ENCODE measurements at places on chromosomes 6 and 20.
A peak's percentile ranks its signal among the peaks of the same experiment; 100 is the strongest.

GRCh38 chr6:137964876-137965275, 97.8 kb downstream of the TNFAIP3 start:
- no peak for DNase-seq

GRCh38 chr6:115830895-115831294, 229.8 kb downstream of the FRK start:
- DNase-seq = peak; percentile 17

DNA sequence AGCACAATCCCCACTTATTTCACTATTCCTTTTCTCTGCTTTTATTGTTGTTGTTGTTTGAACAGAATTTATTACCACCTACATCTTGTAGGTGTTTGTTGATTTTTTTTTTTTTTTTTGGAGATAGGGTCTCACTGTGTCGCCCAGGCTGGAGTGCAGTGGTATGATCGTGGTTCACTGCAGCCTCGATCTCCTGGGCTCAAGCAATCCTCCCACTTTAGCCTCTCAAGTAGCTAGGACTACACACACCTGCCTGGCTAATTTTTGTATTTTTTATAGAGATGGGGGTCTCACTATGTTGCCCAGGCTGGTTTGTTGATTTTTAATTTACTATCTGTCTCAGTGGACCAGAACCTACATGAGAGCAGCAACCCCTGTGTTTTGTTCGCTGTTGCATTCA, 3.6 kb downstream of the ZSCAN12 start:
- DNase-seq = no peak

DNA sequence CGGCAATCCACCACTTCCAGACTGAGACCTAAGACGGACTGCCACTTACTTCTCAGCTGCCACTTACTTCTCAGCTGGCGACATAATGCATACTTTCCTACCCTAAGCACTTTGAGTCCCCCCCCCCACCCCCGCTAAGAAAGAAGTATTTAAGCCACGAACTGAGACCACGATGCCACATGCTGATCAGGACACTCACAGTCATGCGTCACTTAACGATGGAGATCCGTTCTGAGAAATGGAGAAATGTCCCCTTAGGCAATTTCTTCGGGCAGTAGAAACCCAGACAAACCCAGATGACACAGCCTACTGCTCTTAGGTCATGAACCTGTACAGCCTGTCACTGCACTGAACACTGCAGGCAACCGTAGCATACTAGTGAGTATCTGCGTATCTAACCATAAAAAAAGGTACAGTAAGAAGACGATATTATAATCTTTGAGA, 690 bp downstream of the IFNGR1 start:
- peak; percentile 78 for DNase-seq

DNA sequence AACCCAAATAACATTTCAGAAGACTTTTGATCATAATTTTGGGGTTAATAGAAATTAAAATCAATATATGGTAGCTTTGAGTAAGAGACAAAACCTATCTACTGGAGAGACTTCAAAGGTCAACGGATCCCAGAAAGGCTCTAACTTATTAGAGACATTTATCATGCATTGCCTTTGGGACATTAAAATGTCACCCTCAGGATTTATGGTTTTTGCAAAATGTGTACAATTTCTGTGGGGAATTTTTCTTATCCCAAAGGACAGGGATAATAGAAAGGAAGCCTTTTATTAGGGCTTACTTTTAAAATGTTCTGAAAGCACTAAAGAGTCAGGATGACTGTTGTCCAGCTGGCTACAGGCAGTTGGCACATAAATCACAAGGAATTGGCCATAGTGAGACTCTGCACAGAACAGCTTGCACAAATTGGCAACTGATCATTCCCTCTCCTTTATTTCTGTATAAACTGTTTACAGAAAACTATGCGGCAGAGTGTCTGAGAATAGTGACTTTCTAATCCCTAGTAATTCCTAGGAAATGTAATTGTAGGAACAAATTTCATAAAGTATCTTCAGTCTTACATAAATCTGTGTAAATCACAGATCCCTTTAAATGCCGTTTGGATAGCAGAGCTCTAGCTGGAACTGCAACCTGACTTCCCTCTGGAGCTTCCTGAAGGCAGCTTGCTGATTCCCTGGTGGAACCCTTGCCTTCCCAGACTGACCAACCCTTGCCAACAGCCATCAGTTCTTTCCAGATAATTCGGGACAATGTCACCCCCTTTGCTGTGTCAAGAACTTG, 201.1 kb upstream of the PREP start:
- no peak for DNase-seq

GRCh38 chr6:111798281-111798725, 74.9 kb downstream of the FYN start:
- DNase-seq = no peak

- no peak for DNase-seq
Observed at GRCh38 chr6:53043581-53043980, 21.6 kb upstream of the FBXO9 start.

- DNase-seq = no peak
Observed at GRCh38 chr6:89204096-89204495, 13.1 kb downstream of the GABRR1 start.

DNA sequence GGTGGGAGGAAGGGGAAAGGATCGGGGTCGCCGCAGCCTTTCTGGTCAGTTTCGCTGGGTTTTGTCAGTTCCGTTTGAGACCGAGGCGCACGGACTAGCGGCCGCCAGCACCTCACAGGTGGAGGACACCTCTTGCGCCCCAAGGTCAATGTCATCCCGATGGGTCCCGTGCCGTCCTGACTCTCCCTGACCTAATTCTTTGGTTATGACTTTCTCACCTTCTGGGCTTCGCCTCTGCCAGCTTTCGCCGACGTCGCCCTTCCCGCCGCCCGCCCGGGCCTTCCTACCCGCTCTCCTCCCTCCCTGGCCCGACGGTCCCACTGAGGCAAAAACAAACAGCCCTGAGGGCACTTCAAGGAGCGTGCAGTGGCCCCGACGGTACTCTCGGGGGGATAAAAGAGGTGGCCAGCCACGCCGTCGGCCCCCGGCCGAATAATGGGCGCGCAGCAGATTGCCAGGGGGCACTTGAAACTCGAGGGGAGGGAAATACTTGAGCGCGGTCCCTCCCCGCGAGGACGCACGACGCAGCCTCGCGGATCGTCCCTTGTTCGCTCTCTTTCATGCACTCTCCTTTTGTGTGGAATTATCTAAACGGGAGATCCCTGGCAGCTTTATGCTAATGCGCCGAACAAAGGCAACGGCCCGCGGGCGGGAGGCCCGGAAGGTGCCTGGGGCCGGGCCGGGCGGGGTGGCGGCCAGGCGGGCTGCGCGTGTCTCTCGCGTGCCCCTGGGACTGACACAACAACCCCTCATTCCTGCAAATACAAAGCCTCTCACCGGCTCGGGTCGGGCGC, 3.9 kb upstream of the INSM1 start:
- DNase-seq = no peak

GRCh38 chr6:52420668-52421358, 671 bp downstream of the EFHC1 start:
- DNase-seq = peak; percentile 50

- DNase-seq = no peak
Observed at GRCh38 chr20:21712443-21713059, 7.1 kb downstream of the PAX1 start.

DNA sequence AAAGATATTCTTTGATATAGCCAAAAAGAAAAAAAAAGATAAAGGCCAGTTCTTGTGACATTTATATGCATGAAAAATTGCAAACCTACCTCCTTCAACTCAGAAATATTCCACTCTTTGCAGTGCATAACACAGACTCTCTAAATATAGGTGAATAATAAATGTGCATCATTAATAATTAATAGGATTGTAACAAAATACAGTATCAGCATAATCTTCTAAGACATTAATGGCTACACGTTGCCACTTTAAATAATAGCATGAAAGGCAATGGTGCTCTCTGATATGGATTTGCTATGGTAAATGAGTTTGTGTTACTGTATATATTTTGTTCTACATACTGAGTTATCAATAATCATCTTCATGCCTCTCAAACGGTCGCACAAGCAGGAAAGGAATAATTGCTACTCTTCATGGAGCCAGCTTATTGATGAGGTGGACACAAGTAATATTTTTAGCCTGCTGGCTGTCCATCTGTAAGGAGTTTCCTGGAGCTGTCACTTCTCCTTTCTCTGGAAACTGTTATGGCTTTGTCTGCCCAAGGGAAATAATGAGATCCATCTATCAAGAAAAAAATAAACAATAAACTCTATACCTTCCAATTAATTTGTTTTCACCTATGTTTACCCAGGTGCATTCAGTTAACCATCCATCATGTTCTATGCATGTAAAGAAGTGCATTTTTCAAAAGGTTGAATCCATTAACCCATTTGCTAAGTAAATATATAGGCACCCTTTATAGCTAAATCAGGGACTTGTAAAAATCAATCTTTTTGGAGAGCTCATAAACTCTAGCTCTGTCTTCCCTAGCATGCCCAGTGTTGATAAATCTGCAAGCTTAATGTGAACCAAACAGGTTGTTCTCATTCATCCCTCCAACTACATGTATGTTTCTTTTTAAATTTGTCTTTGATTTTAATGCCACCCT, 253.0 kb downstream of the NKAIN2 start:
- DNase-seq = no peak

- DNase-seq = no peak
Observed at GRCh38 chr6:119148825-119149525, 70.5 kb upstream of the FAM184A start.

DNA sequence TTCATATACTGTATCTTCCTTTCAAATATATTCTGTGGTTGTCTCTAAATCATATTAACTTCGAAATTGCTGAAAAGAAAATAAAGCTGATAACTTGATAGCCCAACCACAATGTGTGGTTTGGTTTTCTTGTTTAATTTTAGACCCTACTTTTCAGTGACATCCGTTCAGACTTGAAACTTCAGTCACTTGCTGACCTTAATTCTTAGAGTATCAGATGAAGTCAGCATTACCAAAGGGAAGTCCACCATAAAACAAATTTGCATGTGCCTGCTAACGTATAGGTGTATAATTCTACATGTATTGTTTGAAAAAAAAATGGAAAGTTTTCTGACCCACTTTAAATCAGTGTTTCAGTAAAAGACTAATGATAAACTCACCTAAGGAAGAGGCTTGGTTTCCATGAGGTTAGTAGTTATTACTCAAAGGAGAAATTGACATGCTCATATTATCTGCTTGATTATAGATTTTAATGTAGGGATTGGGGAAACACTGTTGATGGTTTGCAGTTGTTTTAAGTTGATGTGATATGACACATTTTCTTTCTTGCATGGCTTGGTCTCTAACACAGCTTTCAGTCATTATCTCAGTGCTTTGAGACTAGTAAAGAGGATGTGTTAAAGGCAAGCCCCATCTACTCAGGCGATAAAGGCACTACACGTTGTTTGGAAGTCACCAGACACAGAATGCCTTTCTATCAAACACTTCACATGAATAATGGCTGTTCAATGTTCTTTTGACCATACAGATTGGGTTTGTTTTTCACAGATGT, 5.2 kb upstream of the IL17A start:
- no peak for DNase-seq

GRCh38 chr6:88899569-88900316, 63.7 kb downstream of the RNGTT start:
- peak; percentile 4 for DNase-seq

GRCh38 chr6:147699637-147700036, 191.1 kb downstream of the SAMD5 start:
- peak; percentile 74 for DNase-seq

DNA sequence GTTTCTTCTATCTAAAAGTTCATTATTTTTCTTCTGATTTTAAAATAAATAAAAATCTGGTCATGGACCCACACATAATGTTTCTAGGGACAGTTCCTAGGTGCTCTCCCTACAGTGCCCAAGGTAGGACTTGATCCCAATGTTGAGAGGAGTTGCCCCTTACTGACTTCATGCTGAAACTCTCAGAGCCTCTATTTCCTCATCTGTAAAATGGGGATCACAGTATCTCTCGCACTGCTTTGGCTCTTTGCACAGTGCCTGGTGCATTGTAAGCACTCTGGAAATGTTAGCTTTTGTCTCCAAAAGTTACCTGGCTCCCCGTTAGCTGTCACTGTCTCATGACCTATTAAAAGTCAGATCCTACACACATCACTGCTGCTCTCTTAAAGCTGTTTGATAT, 205.5 kb downstream of the TSHZ2 start:
- no peak for DNase-seq

DNA sequence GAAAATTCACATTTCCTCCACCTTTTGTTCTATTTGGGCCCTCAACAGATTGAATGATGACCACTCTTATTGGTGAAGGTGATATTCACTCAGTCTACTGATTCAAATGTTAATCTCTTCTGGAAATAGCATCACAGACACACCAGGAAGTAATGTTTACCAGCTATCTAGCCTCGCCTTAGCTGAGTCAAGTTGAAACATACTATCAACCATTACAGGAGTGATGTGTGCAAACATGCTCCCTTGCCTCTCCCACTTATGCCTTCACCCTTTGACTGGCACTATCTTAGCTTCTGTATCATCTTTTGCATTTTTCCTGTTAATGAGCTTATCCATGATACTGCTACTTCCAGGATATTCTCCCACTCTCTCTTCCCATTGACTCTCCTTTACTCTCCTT, 191.9 kb downstream of the CENPW start:
- peak; percentile 71 for DNase-seq

DNA sequence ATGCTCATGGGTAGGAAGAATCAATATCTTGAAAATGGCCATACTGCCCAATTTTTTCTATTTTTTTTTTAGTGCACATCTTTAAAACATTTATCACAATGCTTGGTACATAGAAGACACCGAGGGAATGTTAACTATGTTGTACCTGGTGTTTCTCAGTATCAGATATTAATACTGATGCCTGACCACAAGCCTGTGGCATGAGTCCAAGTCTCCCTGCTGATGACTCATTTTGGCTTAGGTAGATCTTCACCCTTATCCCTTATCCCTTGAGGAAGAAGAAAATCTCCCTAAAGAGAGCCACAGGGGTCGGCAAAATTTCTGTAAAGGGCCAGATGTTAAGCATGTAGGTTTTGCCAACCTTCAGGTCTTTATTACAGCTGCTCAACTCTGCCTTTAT, 14.5 kb downstream of the CD109 start:
- DNase-seq = peak; percentile 93

- DNase-seq = peak; percentile 25
Observed at GRCh38 chr6:163485388-163485851, 70.9 kb downstream of the QKI start.

GRCh38 chr20:51958099-51959065, 156.1 kb upstream of the SALL4 start:
- no peak for DNase-seq

- DNase-seq = no peak
Observed at GRCh38 chr20:57282670-57283361, 16.4 kb upstream of the BMP7 start.

GRCh38 chr6:88141561-88142296, 24.4 kb downstream of the CNR1 start:
- DNase-seq = no peak

DNA sequence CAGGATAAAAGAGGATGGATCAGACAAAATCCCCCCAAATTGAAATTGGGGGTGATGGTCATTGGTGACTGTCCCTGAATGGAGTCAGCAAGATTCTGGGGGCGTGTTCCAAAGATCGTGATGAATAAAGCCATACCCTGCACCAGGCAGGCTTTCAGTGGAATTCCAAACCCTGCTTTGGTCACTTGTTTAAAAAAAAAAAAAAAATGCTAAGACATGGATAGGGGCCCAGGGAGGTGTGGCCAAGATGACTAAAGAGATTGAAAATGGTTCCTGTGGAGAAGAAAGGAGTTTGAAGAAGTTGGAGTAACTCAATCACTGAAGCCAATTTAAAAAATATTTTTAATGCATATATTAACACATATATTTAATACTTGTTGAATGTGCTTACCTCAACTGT, 161.4 kb upstream of the KCNG1 start:
- DNase-seq = no peak

GRCh38 chr20:1774479-1774878, 116.9 kb upstream of the SIRPG start:
- DNase-seq = no peak

GRCh38 chr6:17466707-17467106, 73.3 kb downstream of the CAP2 start:
- peak; percentile 30 for DNase-seq
